Suppressor macrophage (primary cell): ENCODE measurements at places on chromosomes 12 and 14.

DNA sequence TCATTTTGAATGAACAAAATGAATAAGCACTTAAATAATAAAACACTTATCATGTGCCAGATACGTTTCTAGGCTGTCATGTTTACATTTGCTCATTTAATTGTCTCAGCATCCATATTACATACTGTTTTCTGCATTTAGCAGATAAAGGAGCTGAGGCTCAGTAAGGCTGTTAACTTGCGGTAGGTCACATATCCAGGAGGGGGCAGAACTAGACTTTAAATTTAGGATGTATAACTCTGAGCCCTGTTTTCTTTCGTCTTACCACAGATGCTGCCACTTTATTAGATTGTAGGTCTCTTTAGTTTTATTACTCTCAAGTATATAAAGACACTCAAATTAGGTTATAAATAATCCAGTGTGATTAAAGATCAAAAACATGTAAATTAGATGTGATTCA is 17.7 kb downstream of the IRAK4 start:
- peak; percentile 31 for DNase-seq

GRCh38 chr14:22097072-22097471 is 423.5 kb upstream of the OR4E1 start:
- DNase-seq, result no peak

DNA sequence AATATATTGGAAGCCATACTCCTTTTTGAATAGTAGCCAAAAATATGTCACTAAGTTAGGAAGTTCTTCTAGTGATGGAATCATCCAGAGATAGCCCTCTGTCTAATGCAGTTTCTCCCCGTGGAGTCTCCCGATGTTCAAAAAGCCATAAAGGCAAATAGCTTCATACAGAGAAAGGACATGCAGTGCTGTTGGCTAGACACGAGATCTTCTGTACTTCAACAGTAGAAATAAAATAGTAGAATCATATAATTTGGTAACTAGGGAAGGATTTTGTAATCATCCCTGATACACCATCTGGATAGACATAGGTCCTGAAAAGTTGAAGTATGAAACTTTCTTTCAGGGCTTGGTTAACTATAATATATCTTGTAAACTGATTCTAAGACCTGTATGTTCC is 27.6 kb downstream of the LRFN5 start:
- no peak for DNase-seq

DNA sequence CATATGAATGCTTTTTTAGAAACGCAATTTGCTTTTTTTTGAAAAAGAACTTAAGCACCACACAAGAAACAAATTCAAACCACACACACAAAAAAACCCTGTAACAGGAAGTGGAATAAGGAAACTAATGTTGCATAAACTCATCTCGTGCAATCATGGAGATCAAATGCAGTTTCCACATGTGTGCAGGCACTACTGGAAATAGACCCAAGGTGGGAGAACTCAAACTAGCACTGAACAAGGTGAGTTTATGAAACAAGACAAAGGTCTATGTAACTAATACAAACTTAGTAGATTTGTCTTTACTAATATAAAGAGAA is 17.5 kb downstream of the NIN start:
- DNase-seq, result peak; percentile 51

GRCh38 chr14:50954811-50955372 is 10.6 kb upstream of the PYGL start:
- peak; percentile 24 for DNase-seq
